ENCODE measurements at places on chromosomes 3 and 15. TPM values are rescaled to one million over a fixed set of nuclear protein-coding genes. Genes with fewer than 3 reads are reported as not detected.

GRCh38 chr15:99967841-99968371 is 234.7 kb upstream of the LYSMD4 start:
- DNase-seq, result no peak

- DNase-seq, result no peak
Measured at GRCh38 chr3:82129221-82129801, 367.9 kb upstream of the GBE1 start.

GRCh38 chr15:66573719-66574595 is 8.2 kb upstream of the LCTL start:
- peak; percentile 11 for DNase-seq

- DNase-seq, result no peak
Measured at GRCh38 chr3:3232251-3232650, 52.8 kb upstream of the CRBN start.

GRCh38 chr3:127765735-127766134 is 56.6 kb downstream of the MGLL start:
- no peak for DNase-seq

DNA sequence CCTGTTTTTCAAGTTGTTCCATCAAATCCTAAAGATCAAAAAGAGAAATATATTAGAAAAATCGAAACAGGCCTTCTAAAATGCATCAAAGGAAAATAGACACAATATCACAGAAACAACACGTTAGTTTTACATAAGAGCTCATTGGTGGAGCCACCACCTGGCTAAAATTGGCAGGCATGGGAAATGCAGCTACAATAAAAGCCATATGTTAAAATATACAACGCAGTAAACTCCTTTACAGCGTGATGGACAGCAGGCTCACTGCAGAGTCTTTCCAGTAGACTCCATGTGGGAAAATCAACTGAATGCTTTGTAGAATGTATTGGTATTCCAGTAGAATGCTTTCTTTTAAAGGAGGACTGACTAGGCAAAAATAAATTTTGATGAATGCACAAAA is 40.9 kb upstream of the MYO5C start:
- no peak for DNase-seq

The C3orf38 gene
- 9.4 TPM for total RNA-seq

DNA sequence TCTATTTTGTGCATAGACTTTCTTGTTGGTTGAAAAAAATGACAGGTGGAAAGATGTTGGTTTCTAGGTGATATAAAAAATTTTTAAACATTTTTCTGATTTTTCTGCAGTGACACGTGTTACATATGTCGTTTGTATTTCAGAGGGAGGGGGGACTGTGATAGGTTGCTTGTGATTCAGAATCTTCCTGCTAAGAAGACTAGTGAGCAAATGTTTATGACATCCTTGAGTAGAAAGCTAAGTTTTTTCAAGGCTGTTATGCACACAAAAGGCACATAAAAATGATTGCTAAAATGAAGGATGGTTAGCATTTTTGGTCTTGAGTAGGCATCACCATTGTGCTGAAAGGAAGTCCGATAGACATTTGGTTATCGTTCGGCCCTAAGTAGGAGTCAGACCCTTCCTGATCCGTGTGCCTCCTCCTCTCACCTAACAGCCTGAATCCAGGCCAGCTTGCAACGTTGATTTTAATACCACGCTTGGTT is 1.5 kb downstream of the ZNF639 start:
- no peak for DNase-seq

GRCh38 chr15:71596672-71597071 is 213.7 kb upstream of the NR2E3 start:
- peak; percentile 57 for DNase-seq

- DNase-seq, result no peak
Measured at GRCh38 chr15:54082836-54083492, 104.7 kb downstream of the UNC13C start.

The FETUB gene
- 76.5 TPM for total RNA-seq

DNA sequence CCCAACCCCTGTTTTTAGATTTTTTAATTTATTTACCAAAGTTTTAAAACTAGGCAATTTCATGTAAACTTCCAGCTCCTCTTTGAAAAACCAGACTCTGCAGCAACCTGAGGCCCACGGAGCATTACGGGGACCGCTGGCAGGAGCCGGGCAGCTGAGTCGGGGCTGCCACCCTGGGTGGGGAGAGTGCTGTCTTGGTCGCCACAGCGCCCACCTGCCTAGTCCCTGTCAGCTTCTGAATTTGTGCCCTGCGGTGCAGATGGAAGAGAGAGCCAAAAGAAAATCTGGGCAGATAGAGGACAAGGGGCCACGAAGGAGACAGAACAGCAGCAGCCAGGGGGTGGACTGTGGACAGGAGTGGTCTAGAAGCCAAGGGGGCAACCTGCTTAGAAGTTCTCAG is 34.6 kb downstream of the PXYLP1 start:
- DNase-seq, result no peak

DNA sequence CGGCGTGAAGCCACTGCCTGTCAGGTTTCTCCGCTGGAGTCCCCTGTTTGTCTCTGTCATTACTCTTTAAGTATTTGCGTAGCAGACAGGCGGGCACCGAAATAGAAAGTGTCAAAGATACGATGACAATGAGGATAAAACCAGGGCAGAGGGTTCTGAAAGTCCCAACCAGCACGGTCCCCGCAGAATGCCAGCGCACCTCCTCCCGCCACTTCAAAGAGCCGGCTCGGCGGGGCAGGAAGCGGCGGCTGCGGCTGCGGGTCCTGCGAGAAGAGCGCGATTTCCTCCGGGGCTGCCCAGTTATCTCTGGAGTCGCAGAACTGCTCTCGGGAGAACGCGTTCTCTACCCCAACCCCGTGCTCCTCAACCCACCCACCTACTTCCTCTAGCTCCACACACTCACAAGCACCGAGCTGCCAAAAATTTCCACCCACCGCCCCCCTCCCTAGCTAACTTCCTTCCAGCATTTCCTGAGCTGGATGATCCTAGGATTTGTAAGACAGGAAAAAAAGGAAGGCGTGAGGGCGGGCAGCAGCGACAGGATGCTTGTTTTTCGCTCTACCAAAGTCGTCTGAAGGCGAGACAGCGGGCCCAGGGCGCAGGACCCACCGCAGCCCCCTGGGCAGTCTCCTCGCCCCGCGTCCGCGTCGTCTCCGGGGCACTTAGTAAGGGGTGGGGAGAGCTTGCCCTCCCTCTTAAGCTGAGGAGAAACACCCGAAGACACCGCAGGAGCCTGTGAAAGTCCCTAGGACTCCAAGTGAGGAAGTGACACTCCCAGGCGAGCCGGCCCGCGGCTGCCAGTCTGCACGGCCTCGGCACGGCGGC is at the start of gene ARHGAP31:
Gene ARHGAP31, plus strand, starts transcription at position 513 of the 825 bp plus-strand sequence. CDS start 522 bp downstream, outside the sequence.
- DNase-seq, result peak; percentile 76

GRCh38 chr3:111810909-111811308 is 48.2 kb upstream of the PHLDB2 start:
- no peak for DNase-seq

The CCR5 gene
- 0.37 TPM for total RNA-seq

DNA sequence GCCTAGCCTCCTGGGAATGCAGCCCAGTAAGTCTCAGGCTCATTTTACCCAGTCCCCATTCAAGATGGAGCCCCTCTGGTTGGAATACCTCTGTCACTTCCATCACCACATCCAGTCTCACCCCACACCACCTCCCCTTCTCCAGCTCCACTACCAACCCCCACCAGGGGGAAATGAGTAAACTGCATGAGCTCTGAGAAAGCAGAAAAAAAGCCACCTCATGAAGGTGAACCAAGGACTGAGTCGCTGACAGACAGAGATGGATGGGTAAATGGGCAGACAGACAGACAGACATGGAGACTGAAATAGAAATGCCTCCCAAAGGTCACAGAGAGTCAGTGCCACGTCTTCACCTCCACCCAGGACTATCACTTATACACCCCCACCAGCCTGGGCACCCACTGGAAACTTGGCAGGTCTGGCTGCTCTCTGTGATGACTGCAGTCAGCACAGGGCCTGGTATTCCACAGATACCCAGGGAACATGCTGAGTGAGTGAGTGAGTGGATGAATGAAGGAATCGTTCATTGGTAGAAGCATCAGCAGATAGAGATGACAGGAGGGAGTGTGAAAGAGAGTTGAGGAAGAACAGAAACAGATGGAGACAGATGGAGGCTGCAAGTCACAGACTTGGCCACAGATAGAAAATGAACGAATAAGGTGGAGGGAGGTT is 4.9 kb upstream of the LOXL1 start:
- no peak for DNase-seq

DNA sequence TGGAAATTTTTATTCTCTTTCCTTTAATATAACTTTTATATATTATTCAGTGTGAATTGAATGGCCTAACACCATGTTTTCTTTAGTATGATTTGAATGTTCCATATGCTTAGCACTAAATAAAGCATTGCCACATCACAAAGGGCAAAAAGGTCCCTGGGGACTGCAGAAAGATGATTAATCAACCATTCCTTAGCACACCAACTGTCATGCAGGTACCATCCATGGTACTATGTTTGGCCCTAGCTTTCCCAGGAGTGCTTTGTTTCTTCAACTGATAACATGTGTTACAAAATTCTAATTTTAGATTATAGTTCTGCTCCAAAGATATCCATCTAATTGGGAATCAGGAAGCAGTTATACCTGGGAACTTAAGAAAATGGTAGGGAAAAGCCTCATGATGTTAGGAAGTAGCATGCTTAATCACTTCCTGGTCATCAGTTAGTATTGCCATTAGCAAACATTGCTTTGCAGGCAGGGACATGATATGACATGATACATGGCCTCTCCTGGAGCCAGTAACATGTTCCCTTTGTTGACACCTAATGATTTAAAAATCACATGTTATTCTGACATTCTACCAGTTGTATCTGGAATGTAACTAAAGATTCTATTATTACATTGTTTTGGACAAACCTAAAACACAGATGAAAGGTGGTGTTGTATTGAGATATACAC is 712.6 kb upstream of the GBE1 start:
- DNase-seq, result no peak

DNA sequence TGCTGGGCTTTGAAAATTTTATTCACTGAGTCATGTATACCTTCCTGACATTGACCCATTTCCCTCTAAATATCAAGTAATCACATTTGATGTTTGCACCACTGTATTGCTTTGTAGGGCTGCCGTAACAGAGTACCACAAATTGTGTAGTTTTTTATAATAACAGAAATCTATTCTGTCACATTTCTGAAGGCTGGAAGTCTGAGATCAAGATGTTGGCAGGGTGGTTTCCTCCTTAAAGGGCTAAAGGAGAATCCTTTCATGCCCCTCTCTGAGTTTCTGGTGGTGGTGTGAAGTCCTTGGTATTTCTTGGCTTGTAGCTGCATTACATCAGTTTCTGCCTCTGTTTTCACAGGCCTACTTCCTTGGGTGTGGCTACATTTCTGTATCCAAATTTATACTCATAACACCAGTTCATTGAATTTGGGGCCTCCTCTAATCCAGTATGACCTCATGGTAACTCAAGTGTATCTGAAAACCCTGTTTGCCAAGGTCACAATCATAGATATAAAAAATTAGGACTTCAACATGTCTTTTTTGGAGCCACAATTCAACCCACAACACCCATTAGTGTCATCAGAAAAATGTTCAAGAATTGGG is 29.1 kb upstream of the ST6GAL1 start:
- DNase-seq, result no peak

- no peak for DNase-seq
Measured at GRCh38 chr3:54243056-54243931, 120.9 kb downstream of the CACNA2D3 start.

DNA sequence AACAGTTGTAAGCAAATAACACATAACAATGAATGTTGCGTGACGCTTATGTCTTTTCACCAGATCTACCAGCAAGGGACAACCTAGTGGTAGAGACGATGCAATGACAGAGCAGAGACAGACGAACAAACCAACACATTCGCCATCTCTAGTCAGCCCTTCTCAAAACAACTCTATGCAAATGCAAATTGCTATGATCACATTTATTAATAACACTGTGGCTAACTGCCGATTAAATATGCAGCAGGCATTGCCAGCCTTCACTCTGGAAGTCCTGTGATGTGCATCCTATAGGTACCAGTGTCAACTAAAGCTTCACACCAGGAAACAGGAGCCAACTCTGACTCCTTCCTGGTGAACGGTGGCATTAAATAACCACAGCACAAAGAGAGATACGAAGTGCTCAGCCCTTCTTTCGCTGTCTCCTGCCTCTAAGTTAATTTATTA is 94.2 kb downstream of the FOXP1 start:
- no peak for DNase-seq

GRCh38 chr3:150367757-150368156 is 40.3 kb upstream of the TSC22D2 start:
- DNase-seq, result no peak

DNA sequence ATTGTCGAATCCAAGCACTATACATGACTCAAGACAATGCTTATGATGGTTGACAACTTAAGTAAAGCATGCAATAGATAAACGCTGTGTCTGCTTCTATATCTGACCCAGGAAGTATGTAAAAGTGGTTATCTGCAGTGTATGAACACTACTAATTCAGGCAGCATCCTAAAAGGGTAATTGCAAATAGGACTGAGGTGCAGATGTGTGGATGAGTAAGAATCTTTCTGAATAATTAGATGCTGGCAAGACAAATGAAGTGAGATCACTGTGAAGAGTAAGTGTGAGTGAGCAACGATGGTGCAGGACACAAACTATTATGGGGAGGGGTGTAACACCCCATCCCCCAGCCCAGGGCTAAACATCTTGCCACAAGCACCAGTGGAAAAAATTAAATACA is 195.7 kb upstream of the CHRNA7 start:
- no peak for DNase-seq

GRCh38 chr15:79195802-79196201 is 86.7 kb upstream of the ANKRD34C start:
- no peak for DNase-seq

DNA sequence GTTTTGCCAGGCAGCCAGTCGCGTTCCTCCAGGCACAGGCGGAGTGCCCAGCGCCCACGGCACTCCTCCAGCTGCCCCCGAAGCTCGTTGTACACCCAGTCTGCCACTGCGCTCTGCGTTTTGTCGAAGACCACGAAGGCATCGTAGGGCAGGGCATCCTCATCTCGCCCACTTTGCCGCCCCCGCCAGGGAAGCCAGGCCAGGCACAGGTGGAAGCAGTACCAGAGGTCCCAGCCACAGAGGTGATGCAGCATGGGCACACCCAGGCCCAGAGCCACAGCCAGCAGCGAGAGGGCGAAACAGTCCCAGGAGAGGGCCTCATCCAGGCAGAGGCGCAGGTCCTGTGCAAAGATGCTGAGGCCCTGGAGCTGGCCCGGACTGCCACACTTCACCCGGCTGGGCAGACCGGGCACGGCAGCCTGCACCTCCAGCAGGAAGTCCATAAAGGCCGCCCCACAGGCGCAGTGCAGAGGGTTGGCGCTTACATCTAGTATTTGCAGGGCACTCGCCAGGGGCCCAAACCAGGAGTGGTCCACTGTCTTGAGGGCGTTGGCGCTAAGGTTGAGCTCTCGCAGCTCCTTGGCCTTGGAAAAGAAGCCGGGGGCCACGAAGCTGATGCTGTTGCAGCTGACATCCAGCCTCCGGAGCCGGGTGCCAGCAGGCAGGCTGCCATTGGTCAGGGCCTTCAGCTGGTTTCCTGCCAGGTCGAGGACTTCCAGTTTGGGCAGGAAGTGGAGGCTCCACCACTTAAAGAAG is 3.7 kb downstream of the TLR9 start:
- no peak for DNase-seq

DNA sequence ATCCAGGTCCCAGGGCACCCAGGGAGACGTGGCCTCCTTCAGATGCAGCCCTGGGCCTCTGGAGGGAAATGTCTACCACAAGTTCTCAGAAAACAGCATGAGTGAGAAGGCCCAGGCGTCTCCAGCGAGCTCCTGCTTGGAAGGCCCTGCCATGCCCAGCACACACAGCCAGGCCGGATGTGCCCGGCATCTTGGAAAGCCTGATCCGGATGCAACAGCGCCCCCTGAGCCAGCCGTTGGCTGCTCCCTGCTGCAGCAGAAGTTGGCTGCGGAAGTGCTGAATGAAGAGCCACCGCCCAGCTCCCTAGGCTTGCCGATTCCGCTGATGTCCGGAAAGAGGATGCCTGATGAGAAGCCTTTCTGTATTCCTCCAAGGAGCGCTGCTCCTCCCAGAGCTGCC is 856 bp downstream of the NPAP1 start:
- no peak for DNase-seq
